ENCODE measurements at places on chromosomes 5 and 9.

- DNase-seq = no peak
These were observed 6.3 kb downstream of the IFNA21 start for GRCh38 chr9:21160178-21160577.

DNA sequence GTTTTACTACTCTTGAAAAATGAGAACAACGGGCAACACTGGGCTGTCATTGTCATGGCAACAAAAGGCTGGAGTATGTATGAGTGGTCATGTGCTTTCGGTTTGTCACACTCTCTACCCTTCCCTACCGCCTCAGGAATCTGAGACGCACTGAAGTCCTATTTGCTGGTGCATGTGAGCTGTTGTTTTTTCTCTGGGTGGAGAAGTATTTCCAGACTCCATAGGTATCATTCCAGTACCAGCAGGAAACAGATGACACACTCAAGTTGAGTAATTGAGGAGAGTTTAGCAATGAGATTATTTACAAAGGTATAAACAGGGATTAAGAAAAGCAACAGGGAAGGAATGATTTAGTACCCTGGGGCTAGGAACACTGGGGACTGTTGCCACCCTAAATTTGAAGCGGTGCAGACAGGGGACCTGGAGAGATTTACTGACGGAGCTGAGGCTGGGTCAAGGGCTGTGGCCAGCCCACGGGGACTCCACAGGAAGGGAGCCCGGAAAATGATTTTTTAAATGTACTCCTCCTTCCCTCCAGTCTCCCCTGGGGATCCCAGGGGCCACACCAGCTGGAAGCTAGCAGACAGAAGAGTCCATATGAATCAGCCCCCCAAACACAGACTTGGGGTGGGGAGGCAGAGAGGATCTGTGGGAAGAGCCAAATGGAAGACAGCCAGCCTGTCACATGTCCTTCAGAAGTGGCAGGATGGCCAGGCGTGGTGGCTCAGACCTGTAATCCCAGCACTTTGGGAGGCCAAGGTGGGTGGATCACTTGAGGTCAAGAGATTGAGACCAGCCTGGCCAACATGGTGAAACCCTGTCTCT lies 13.2 kb upstream of the ZBTB43 start:
- DNase-seq = no peak

GRCh38 chr9:133347515-133347984 lies 381 bp downstream of the MED22 start:
- peak; percentile 48 for DNase-seq

- peak; percentile 98 for DNase-seq
These were observed 15.0 kb downstream of the LHX6 start for GRCh38 chr9:122213589-122214413.

DNA sequence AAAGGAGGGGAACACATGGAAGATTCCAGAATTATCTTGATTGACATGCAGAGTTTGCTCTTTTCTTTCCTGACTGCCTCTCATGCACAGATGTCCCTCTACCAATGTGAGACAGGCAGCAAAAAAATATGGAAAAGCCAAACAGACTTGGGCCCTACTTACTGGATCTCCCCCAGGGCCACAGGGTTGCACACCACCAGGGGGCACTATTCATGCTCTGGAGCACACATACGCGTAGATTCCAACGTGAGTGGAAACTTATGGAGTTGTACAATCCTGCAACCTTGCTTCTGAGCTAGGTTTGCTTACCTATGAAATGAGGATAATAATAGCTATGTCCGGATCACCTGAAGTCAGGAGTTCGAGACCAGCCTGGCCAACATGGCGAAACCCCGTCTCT lies 319.5 kb downstream of the ARHGEF28 start:
- DNase-seq = no peak

GRCh38 chr5:155983954-155984353 lies 343.0 kb upstream of the SGCD start:
- no peak for DNase-seq

DNA sequence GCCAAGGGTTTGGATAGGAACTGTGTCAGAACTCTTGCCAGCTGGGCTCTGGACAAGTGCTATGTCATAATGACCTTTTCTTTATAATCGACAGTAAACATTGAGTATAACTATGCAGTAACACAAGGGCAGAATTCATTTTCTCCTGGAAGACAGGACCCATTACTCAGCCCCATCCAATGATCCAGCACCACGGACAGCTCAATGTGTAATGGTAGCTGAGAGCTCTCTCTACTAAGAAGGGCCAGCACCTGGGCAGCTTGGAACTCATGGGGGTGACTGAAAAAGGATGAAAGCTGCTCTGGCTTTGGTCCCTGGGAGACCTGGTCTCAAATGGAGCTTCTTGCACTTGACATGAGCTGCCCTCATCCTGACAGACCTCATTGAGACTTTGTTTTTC lies 347.8 kb downstream of the TRIM32 start:
- no peak for DNase-seq

DNA sequence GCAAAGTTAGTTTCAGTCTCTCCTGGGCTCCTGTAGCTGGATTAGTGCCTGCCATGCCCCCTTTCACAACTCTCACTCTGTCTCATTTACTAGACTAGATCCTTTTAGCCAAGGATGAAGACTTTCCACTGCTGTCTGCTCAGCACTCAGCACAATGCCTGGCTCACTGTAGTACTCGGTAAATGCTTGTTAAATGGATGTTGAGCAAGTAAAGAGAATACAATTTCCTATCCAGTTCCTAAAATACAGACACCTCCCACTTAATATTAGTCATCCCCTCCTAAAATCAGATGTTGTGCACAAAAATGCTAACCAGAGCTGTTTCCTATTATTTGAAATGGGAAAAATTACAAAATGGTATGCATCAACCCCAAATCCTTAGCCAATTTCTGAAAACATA lies 195.8 kb downstream of the SREK1 start:
- DNase-seq = no peak

Data from D721Med (cell line).